ENCODE measurements at places on chromosomes 6 and 20. TPM values are rescaled to one million over a fixed set of nuclear protein-coding genes. Genes with fewer than 3 reads are reported as not detected.
A peak's percentile ranks its signal among the peaks of the same experiment; 100 is the strongest.

Gene ADGRF4
- total RNA-seq = 10.1 TPM

Gene CD83
- 26.0 TPM for total RNA-seq

Gene C20orf96
- total RNA-seq = 2.7 TPM

Gene PRND
- total RNA-seq = not detected

Gene CSTF1
- 27.0 TPM for total RNA-seq

Gene TSPO2
- not detected for total RNA-seq

DNA sequence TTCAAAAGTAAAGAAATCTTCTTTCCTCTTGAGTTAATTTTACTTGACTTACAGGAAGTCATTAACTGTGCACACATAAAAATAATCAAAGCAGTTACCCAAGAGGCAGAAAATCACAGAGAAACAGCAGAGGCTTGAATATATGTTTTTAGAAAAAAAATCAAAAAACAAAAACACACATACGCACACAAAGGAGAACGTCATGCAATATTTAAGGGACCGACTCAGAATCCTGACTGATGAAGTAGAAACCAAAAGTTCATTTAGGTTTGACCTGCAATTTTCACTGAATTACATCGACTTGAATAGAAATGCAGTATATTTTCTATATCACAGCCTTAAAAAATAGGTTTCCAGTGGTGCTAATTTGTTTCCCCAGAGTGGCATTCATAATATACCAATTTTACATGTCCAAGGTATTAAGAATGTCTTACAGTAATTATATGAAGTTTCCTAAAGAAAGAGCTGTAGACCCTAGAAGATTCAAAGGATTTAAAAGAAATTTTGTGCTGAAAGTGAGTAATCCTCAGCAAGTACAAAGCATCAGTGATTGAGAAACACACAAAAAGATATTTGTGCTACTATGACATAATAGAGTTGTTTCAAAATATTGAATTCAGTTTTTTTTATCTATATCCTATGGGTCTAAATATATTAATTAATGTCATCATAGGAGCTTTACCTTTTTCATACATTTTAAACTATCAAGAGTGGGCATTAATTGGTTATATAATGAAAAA lies 358.5 kb upstream of the RUNX2 start:
- H3K27me3 ChIP-seq = no peaks in the 10 kb centered on the region
- no peak overlapping the region for H3K4me3 ChIP-seq
- H3K4me1 ChIP-seq = no peaks in the 10 kb centered on the region
- no peak for DNase-seq
- H3K27ac ChIP-seq = no peak overlapping the region
- no peaks in the 10 kb centered on the region for H3K36me3 ChIP-seq

- no peaks in the 10 kb centered on the region for H3K4me1 ChIP-seq
- DNase-seq = no peak
- no peak overlapping the region for H3K4me3 ChIP-seq
- no peaks in the 10 kb centered on the region for H3K36me3 ChIP-seq
- no peaks in the 10 kb centered on the region for H3K27me3 ChIP-seq
These were observed 26.2 kb downstream of the ZKSCAN8 start for GRCh38 chr6:28167926-28168325.

- no peak overlapping the region for H3K4me3 ChIP-seq
- H3K27me3 ChIP-seq = no peaks in the 10 kb centered on the region
- H3K27ac ChIP-seq = no peak overlapping the region
- no peak for DNase-seq
These were observed 88.8 kb downstream of the ADTRP start for GRCh38 chr6:11689847-11690246.

DNA sequence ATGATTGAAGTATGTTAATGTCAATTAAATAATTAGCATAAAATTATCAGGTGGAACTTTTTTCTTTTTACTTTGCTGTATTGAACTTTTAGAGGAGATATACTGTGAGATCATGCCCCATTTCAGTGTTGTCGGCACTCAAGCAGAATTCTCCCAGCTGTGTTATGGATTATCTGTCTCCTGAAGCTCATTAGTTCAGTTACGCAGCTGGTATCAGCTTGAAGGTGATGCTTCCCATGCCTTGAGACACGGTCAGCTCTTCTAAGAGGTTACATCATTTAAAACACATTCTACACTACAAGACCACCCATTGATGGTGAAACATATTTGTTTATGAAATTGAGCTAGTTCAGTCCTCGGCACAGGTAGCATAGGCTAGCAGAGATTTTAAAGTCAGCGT lies 68.9 kb upstream of the PHACTR2 start:
- no peak overlapping the region for H3K4me3 ChIP-seq
- no peak overlapping the region for H3K27ac ChIP-seq
- no peaks in the 10 kb centered on the region for H3K4me1 ChIP-seq

DNA sequence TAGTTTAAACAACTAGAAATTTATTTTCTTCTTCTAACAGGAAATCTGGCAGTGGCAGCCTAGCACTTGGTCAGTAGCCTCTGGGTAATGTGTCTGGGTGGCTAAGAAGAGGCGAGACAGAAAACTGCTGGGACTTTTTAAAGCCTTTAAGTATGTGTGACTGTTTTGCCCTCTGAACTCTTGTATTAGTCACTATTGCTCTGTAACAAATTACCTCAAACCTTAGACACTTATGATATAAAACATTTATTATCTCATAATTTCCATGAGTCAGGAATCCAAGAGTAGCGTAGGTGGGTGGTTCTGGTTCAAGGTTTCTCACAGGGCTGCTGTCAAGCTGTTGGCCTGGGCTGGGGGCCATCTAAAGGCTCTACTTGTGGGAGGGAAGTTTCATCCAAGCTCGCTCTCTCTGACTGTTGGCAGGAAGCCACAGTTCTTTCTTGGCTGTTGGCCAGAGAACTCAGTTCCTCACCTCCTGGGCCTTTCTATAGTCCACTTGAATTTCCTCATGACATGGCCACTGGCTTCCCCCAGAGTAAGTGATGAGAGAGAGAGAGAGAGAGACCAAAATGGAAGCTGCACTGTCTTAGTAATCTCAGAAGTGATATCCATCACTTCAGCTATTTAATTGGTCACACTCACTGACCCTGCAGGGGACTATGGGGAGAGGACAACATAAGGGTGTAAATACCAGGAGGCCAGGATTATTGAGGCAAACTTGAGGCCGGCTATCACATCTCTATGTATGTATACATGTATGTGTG lies 17.4 kb upstream of the TBC1D22B start:
- H3K27me3 ChIP-seq = no peaks in the 10 kb centered on the region
- H3K27ac ChIP-seq = peak overlapping the region; percentile 76
- H3K4me3 ChIP-seq = no peak overlapping the region
- no peaks in the 10 kb centered on the region for H3K36me3 ChIP-seq
- peaks cover 40% of the 10 kb centered on the region for H3K4me1 ChIP-seq

GRCh38 chr6:87297119-87297518 lies 25.3 kb upstream of the SMIM8 start:
- no peak overlapping the region for H3K4me3 ChIP-seq
- H3K36me3 ChIP-seq = no peaks in the 10 kb centered on the region
- H3K4me1 ChIP-seq = no peaks in the 10 kb centered on the region
- no peak overlapping the region for H3K27ac ChIP-seq

GRCh38 chr6:2061880-2062279 lies 183.5 kb downstream of the GMDS start:
- H3K36me3 ChIP-seq = no peaks in the 10 kb centered on the region
- peaks cover 11% of the 10 kb centered on the region for H3K4me1 ChIP-seq
- DNase-seq = no peak
- H3K27me3 ChIP-seq = no peaks in the 10 kb centered on the region
- H3K4me3 ChIP-seq = no peak overlapping the region
- no peak overlapping the region for H3K27ac ChIP-seq

- H3K36me3 ChIP-seq = no peaks in the 10 kb centered on the region
- no peak for DNase-seq
- no peaks in the 10 kb centered on the region for H3K4me1 ChIP-seq
- no peak overlapping the region for H3K27ac ChIP-seq
These were observed 18.1 kb upstream of the NOX3 start for GRCh38 chr6:155473741-155474140.

DNA sequence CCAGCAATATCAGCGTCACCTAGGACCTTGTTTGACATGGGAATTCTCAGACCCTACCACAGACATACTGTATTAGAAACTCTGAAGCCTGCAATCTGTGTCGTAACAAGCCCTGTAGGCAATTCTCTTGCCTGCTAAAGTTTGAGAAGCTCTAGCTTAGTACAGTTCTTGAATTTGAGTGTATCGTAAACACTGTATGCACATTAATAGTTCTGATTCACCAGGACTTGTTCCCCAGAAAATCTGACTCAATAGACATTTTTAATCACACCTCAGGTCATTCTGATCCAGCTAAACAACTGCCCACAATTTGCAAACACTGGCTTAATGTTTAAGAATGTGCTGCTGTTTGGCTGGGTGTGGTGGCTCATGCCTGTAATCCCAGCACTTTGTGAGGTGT lies 414.3 kb downstream of the TFAP2A start:
- H3K4me1 ChIP-seq = no peaks in the 10 kb centered on the region
- H3K27me3 ChIP-seq = no peaks in the 10 kb centered on the region
- H3K4me3 ChIP-seq = no peak overlapping the region
- no peak for DNase-seq
- no peak overlapping the region for H3K27ac ChIP-seq

DNA sequence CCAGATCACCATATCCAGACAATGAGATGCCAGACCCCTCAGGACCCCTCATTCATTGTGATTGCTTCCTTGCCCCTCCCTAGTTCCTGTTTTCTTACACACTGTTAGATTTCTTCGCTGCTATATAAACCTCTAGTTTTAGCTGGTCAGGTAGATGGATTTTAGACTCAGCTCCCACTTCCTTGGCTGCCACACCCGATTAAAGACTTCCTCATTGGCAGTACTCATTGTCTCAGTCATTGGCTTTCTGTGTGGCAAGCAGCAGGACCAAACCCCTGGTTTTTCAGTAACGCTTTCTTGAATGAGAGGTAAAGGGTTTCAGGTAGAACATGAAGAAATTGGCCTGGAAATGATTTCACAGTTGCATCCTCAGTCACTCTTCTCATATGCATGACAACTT lies 47.9 kb downstream of the QRSL1 start:
- H3K36me3 ChIP-seq = no peaks in the 10 kb centered on the region
- H3K4me1 ChIP-seq = no peaks in the 10 kb centered on the region
- no peak overlapping the region for H3K4me3 ChIP-seq
- DNase-seq = no peak

DNA sequence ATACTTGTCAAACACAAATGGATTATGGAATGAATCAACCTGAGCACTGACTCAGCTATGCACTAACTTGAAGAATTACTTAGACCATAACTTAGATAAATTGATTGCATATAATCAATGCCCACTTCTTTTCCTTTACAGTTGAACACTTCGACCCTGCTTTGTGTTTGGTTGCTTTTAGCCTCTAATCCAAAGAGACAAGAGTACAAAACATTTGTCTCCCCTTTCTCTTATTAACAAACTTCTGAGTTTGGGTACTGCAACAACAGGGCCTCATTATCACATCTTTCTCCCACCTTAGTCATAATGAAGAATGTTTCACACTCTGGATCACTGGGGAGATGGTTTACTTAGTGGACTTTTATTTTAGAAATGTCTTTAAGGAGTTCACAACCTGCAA lies 2.6 kb upstream of the TAAR6 start:
- H3K4me1 ChIP-seq = no peaks in the 10 kb centered on the region
- no peaks in the 10 kb centered on the region for H3K27me3 ChIP-seq
- H3K27ac ChIP-seq = no peak overlapping the region
- no peak overlapping the region for H3K4me3 ChIP-seq
- DNase-seq = no peak

GRCh38 chr6:9428421-9429172 lies 986.3 kb downstream of the TFAP2A start:
- no peaks in the 10 kb centered on the region for H3K36me3 ChIP-seq
- H3K4me1 ChIP-seq = no peaks in the 10 kb centered on the region
- no peak overlapping the region for H3K4me3 ChIP-seq
- DNase-seq = no peak

Data from vagina (tissue), 2 donors.